ENCODE measurements at places on chromosomes 7 and 10.

DNA sequence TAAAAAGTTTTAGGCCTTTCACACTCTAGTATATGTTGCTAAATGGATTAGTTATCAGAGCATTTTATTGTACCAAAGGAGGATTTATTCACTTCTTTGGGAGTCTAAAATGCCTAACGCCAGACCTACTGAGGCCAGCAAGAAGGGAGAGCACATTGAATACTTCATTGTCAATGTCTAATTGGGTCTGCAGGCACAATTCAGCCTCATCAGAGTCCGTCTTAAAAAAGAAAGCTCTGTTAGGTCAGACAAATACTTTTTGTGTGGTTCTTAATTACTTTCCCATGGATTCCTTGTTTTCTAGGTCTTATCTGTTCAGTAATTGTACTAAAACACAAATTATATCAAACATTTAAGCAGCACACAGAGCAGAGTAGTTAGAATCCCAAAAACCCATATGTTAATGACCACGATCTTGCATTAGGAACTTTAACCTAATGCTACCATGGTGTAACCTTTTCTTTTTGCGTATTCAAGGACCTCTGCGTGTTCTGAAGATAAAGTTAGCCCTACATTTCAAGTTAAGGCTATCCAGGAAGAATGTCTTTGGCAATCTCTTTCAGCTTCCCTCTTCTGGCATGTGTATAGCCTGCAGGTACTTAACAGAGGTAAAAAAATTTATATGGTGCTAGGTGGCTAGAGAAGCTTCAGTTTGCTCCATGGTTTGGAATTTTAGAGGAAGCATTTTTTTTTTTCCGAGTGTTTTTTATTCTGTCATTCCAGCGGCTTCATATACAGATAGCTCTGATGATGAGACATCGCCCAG lies 45.7 kb upstream of the STRIP2 start:
- DNase-seq: no peak

- DNase-seq: no peak
These were observed 37.1 kb downstream of the STEAP4 start for GRCh38 chr7:88269586-88269985.

- DNase-seq: peak; percentile 67
These were observed 46.8 kb downstream of the PIK3AP1 start for GRCh38 chr10:96673318-96674099.

GRCh38 chr10:106424981-106425380 lies 739.5 kb downstream of the SORCS1 start:
- DNase-seq: no peak

- DNase-seq: no peak
These were observed 86.9 kb downstream of the ZNF277 start for GRCh38 chr7:112293416-112293815.

DNA sequence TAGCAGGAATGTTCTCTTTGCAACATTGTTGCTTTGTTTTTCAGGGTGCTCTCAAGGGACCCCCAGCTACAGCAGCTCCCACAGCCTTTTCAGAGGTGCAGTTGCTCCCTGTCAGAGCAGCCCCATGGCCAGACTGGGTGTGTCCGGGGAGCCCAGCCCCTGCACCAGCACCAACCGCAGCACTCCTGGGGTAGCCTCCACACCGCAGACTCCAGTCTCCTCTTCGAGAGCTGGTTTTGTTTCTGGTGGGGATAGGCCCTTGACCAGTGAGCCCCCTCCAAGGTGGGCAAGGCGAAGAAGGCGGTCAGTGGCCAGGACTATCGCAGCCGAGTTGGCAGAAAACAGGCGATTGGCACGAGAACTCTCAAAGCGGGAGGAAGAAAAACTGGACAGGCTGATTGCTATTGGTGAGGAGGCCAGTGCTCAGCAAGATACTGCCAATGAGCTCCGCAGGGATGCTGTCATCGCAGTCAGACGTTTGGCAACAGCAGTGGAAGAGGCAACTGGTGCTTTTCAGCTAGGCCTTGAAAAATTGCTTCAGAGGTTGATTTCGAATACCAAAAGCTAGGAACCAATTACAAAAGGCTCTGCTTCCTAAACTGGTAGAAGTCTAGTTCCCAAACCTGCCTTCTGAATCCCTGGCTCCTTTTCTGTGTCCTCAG lies 5.4 kb downstream of the HSPA14 start:
- DNase-seq: no peak

GRCh38 chr7:111743244-111743847 lies 181.1 kb upstream of the IMMP2L start:
- DNase-seq: no peak

GRCh38 chr7:135716677-135717238 lies 11.2 kb downstream of the SLC13A4 start:
- no peak for DNase-seq

DNA sequence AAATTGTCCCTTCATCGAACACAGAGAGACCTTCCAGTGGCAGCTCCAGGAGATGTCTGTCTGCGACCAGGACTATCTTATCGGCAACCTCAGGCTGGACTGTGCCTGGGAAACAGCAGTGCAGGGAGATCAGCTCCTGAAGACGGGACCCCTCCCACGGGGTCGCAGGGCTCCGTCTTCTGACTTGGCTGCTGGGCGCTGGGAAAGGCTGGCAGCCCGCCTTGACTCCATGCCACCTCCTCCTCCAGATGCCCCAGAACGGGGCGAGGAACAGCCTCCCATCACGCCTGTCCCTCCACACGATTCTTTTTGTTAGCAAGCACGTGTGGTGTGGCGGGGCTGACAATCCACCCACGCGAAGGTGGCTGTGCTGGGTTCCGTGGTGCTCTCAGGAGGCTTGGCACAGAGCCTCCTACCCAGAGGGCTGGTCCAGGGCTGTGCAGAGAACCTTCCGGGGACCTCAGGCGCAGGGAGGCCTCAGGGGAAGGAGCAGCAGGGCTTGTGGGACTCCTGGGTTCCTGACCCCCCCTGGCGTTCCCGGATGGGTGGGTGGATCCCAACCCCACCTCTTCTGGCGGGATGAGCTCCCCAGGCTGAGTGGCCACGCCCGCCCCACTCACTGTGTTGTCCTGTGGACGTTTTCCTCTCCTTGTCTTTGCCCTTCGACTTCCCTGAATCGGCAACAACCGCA lies 47.6 kb upstream of the NKX6-2 start:
- no peak for DNase-seq

DNA sequence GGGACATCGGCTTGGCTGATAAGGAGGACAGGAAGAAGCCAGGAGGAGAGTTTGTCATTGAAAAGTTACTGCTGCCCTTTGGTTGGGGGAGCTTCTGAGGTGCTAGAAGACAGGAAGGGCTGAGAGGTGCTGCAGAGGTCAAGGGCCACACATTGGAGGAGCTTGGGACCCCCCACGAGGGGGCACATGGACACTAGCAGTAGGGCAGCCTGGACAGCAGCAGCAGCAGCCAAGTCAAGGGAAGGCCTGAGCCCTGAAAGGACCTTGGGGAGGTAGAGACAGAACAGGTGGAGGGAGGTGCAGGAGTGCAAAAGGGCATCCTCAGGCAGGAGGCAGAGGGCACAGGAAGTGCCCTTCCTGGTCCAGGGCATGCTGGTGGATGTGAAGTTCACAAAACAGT lies 439.7 kb upstream of the IGFBP3 start:
- DNase-seq: no peak

DNA sequence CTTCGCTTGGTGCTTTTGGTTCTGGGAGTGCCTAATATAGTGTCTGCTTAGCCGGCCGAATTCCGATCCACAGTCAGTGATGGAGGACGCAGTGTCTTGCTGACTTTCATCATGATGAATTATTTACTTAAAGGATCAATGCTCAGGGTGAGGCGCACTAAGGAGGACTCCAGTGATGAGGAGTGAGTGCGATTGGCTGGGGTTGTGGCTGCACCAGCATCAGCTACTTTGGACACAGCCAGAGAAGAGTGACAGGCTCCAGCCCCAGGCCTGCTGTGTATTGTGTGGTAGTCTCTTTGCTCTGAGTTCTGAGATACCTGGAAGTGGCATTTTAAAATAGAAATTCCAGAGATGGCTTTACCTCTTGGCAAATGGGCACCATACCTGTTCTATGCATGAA lies 73.3 kb upstream of the ANLN start:
- no peak for DNase-seq

GRCh38 chr10:74936577-74937265 lies 110.3 kb downstream of the KAT6B start:
- DNase-seq: no peak

- DNase-seq: no peak
These were observed 3.8 kb upstream of the IL6 start for GRCh38 chr7:22723181-22723601.

DNA sequence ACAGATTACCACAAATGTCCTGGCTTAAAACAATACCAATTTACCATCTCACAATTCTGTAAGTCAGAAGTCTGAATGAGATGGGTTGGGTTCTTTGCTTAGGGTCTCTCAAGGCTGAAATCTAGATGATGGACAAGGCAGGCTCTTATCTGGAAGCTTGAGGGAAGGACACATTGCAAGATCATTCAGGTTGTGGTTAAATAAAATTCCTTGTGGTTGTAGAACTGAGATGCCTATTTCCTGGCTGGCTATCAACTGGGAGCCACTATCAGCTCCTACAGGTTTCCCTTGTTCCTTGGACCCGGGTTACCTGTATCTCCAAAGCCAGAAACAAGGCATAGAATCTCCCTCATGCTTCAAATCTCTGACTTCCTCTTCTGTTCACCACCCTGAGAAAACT lies 148.4 kb downstream of the MDFIC start:
- no peak for DNase-seq

DNA sequence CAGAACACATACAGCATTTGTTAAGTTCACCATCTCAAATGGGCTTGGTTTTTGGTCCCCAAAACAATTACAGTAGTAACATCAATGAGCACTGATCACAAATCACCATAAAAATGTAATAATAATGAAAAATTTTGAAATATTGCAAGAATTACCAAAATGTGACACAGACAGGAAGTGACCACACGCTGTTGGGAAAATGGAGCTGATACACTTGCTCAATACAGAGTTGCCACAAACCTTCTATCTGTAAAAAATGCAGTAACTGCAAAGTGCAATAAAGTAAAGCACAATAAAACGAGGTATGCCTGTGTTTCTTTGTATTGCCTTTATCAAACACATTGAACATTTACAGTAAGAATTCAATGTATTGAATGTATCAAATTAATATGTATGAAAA lies 262.7 kb downstream of the CTNNA3 start:
- no peak for DNase-seq

- no peak for DNase-seq
These were observed 68.1 kb downstream of the BMPER start for GRCh38 chr7:33973231-33974015.

All from GM12878 (cell line).